ENCODE measurements at places on chromosomes 3 and 15.

GRCh38 chr3:141877911-141878310, 1.5 kb downstream of the ATP1B3 start:
- DNase-seq: peak; percentile 73

- peak; percentile 69 for DNase-seq
These were observed 229.6 kb downstream of the BBX start for GRCh38 chr3:107752202-107752990.

DNA sequence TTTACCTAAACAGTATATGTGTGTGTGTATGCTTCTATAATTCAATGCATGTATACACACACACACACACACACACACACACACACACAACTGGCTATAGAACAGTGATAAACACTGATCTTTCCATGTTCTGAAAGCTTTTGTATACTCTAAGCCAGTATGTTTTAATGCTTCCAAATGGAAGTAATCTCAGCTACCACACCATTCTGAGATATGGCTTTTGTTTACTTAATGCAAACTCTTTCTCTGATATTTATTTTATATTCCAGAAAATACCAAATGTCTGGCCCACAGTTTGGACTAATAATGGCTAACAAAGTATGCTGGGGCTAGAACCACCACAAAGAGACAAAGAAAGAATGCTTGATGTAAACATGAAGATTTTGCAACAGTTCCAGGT, 199.4 kb upstream of the ARHGEF26 start:
- no peak for DNase-seq

DNA sequence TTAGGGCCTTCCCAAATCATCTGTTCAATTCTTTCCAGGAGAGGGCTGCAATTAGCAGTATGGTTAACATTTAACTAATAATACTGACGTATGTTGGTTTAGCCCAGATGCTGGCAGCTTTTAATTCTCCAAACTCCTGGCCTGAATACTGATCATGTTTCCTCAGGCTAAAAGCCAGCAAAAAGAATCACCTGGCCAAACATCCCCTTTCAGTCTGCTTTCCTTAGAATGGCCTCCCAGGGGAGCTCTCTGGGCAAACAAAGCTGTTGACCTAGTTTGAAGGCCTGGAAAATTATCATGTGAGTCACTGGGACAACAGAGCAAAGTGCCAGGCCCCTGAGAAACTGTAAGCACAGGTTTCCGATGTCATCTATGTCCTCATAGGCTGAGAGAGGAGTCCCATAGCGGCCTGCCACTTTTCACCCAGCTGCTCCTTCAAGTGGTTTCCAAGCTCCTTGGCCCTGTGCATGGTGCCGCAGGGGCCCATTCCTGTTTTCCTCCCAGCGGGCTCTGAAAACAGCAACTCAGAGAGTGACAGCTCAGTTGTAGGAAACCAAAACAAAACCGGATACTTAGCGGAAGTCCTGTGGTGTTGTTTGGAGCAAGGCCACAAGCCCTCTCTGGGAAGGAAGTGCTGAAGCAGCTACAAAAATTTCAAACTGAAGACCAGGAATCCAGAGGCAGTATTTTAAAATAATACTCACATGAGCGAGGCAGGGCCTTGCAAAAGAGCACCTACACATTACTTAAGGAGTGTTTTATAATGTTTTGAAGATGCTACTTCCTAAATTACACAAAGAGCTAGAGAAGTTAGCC, 36.5 kb upstream of the RAB11A start:
- DNase-seq: peak; percentile 58

- DNase-seq: no peak
These were observed 99.1 kb downstream of the ADCY5 start for GRCh38 chr3:123349566-123350435.

DNA sequence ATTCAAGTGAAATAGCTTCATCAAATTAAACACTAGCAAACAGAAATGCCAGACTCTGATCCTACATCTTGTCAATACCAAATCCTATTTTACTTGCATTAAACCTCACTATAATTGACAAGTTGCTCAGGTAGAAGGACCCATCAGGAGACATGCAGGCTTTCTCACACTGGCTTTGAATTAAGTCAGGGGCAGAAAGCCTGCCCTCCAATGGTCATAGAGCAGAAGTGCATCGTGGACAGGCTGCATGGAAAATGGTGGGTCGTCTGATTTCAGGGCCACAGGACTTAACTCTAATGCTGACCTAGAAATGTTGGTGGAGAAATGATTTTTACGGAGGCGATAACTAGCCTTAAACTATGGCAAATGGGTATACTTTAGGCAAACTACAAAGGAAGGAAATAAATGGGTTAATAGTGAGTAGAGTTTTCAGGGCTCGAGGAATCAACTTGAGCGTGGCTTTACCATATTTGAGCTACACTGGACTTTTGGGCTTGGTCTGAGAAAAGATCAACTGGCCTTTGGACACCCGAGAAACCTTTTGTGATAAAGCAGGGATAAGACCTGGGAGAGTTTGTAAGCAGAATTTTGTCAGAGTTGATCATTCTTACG, 283.9 kb downstream of the GRM7 start:
- peak; percentile 71 for DNase-seq

DNA sequence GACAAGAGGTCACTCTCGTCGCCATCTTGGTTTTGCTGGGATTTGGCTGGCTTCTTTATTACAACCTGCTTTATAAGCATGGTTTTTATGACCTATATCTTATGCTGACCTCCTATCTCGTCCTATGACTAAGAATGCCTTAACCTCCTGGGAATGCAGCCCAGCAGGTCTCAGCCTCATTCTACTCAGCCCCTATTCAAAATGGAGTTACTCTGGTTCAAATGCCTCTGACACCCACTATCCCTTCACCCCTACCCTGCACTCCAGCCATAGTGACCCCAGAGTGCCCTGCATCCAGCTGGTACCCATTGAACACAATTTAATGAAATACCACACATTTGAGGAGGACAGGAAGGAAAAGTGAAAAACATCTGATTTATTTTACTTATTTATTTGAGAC, 23.4 kb downstream of the METTL6 start:
- no peak for DNase-seq

DNA sequence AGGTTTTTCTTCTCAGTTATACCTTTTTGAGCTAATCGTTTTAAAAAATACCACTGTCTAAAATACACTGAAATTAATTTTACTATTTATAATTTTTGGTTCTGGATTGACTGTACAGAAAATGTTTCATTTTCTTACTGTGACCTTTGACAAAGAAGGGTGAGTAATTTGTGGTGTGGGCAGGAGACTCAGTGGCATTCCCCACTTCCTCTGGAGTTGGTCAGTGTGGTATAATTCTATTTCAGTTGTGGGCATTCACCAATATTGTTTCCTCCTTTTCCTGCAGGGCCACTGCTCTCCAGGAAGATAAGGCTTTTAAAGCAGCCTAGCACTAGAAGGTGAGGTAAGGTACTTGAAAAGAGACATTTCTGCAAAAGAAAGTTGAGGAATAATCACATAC, 6.5 kb downstream of the DAG1 start:
- no peak for DNase-seq
